ENCODE measurements at places on chromosomes 1 and 21.

GRCh38 chr1:154403261-154403943 is 1.7 kb upstream of the IL6R start:
- DNase-seq: peak; percentile 44

DNA sequence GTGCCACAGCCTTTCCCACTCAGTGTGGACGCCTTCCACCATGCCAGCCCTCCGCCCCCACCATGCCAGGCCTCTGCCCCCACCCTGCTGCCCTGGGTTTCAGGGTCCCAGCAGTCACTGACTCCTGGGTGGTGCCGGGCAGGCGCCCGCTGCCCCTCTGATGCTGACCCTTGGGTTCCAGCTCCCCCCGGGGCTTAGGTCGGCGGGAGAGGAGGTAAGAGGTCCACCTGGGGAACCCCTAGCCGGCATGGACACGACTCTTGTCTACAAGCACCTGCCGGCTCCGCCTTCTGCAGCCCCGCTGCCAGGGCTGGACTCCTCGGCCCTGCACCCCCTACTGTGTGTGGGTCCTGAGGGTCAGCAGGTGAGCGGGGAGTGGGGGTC is 7.0 kb upstream of the PFKL start:
- DNase-seq: no peak

- DNase-seq: no peak
These were observed 64.1 kb upstream of the LRP8 start for GRCh38 chr1:53391982-53392381.

- no peak for DNase-seq
These were observed 661.6 kb upstream of the PKN2 start for GRCh38 chr1:88022516-88022915.

DNA sequence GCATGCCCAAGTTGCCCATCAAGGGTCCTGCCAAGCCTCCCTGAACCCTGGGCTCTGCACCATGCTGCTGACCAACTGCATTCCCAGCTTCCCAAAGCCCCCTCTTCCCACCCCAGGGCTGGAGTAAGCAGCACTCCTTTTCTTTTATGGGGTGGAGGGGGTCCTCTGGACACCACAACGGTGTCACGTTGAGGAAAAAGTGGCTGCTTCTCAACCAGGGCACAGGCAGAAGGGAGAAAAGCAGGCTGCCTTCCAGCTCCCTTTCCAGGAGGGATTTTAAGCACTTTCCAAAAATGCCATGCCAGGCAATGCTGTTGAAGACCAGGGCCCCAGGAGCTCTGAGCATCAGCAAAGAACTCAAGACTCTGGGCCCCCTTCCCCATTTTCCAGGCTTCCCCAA is 691 bp downstream of the RIMS3 start:
- DNase-seq: no peak

DNA sequence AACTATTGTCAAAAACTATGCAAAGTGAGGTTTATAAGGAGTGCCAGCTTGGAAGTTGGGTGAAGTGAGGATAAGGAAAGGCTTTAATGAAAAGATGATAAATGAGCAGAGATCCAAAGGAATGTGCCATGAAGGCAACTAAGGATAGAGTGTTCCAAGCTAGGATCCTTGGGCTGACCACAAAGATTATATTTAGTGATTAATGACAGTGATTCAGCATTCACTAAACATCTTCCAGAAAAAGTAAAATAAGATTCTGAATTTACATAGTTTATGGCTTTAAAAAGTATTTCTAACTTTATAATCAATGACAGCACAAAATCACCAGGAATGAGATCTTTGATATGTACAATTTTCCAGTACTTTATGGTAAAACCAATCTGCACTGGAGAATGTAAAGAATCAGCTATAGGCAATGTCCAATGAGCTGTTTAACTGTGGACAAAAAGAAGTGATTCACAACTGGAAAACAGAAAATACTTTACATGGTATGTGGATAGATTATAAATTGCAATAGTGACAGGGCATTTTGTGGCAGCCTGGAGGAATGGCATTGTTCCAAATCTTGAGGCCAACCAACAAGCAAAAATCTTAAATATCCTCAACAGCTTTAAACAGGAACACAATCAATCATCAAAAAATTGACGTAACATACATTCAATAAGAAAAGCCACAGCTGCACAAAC is 91.2 kb upstream of the KCTD3 start:
- no peak for DNase-seq
